Astrocyte (in vitro differentiated cells and primary cell): ENCODE measurements at places on chromosomes 4 and X.

DNA sequence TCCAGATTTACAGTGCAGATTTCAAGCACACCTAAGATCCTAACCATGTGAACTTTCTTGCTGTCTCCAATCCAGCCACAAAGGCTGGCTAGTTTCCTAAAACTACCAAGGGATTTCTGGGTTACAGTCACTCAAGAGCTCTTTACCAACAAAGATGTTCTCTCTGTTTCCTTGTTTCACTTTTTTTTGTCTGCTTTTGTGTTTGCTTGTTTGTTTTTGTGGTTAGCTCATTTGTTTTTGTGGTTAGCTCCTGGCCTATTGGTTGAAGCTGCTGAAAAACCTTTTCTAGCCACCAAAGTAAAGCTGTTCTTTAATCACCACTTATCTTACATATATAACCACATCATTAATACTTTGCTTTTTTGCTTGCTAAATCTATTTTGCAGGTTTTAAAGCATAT is 642.5 kb upstream of the GALNTL6 start:
- no peak overlapping the region for H3K27ac ChIP-seq
- no peaks in the 10 kb centered on the region for H3K36me3 ChIP-seq
- no peaks in the 10 kb centered on the region for H3K4me1 ChIP-seq
- no peak overlapping the region for H3K4me3 ChIP-seq
- H3K27me3 ChIP-seq, result no peaks in the 10 kb centered on the region
- no peak for DNase-seq

DNA sequence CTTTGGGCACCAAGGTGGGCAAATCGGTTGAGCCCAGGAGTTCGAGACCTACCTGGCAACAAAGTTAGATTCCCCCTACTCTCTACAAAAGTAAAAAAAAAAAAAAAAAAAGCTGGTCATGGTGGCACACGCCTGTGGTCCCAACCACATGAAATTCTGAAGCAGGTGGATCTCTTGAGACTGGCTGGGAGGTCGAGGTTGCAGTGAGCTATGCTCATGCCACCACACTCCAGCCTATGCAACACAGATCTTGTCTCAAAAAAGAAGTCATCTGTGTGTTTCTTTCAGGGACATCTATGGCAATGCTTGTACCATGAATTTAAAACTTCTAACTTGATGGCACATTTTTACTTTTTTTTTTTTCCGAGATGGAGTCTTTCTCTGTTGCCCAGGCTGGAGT is 55.3 kb downstream of the UGT2A2 start:
- no peak for DNase-seq
- H3K27me3 ChIP-seq, result no peaks in the 10 kb centered on the region

DNA sequence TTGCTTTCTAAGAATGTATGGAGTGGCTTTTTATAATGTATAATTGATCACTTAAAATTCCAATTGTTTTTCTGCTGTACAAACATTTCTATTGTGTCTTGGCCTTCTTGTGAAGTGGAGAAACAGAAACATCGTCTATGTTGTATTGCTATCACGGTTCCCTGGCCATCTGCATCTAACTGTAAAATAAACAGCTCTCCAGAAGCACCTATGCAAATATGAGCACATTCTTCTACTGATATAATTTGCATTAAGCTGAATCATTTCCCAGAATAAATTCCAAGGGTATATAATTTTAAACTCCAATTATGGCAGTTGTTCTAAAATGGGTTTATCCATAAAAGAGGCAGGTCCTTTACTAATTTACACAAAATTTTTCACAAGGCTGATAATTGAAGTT is 261.6 kb upstream of the STS start:
- H3K36me3 ChIP-seq, result no peaks in the 10 kb centered on the region
- no peak overlapping the region for H3K4me3 ChIP-seq
- no peaks in the 10 kb centered on the region for H3K27me3 ChIP-seq
- DNase-seq, result no peak

DNA sequence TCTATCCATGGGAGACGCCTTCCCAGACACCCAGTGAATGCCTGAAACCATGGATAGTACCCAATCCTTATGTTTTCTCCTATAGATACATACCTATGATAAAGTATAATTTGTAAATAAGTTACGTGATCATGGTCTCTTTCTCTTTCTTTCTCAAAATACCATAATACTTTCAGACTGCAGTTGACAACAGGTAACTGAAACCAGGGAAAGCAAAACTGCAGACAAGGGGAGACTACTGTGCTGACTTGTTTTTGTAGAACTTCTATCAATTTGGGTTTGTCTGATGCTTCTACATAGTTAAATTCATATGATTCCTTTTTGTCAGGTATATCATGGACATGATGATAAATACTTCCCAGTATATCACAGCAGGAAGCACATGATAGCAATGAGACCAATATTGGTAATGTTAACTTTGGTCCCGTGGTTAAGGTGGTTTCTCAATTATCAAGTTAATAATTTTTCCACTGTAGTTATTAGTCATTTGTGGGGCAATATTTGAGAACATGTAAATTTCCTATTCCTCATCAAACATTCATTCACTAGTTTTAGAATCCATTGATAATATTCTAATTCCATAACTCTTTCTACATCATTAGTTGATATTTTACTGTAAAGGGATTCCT is 298.0 kb upstream of the TET2 start:
- H3K4me3 ChIP-seq, result no peak overlapping the region
- no peaks in the 10 kb centered on the region for H3K27me3 ChIP-seq
- H3K27ac ChIP-seq, result no peak overlapping the region

DNA sequence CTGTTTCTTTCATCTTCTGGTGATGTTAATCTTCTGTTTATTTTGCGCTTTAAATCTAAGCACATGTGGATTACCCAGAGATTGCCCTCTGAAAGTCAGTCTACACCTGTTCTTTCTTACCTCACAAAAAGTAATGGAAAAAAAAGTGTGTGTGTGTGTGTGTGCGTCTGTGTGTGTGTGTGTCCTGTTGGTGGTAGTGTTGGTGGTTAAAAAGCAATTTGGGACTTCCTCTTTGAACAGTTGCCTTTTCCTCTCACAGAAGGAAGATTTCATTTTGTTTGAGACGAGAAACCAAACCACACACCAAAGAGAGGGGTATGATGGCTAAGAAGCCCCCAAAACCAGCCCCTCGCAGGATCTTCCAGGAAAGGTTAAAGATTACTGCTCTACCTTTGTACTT is at the start of gene STAP1:
Gene STAP1 (plus strand): TSS at position 235 of the 400 bp plus-strand sequence. CDS start 83 bp downstream, at position 318.
- DNase-seq, result no peak
- H3K36me3 ChIP-seq, result no peaks in the 10 kb centered on the region
- no peaks in the 10 kb centered on the region for H3K4me1 ChIP-seq
- no peak within 1 kb of the TSS for H3K4me3 ChIP-seq
